ENCODE measurements at places on chromosomes 3 and 15.

DNA sequence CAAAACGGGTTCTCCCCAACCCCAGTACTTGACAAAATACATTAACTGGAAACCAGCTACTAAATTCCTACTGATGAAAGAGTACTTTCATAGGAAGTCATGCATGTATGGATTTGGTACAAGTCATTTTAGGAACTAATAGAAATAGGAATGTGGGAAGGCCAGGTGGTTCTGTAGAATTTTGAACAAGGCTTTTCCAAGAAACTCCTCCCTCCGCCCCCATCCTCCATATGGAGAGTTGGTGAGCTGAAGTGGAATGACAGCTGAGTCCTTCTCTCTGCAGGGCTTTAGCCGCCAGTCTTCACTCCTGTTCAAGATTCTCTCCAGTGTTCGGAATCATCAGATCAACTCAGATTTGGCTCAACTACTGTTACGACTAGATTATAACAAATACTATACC lies 33.2 kb downstream of the TUBGCP4 start:
- DNase-seq: no peak

GRCh38 chr3:72195895-72196294 lies 410.9 kb upstream of the PROK2 start:
- no peak for DNase-seq

GRCh38 chr15:29686445-29687203 lies 135.6 kb downstream of the TJP1 start:
- DNase-seq: no peak

- no peak for DNase-seq
Observed at GRCh38 chr3:25863011-25863415, 73.1 kb downstream of the OXSM start.

DNA sequence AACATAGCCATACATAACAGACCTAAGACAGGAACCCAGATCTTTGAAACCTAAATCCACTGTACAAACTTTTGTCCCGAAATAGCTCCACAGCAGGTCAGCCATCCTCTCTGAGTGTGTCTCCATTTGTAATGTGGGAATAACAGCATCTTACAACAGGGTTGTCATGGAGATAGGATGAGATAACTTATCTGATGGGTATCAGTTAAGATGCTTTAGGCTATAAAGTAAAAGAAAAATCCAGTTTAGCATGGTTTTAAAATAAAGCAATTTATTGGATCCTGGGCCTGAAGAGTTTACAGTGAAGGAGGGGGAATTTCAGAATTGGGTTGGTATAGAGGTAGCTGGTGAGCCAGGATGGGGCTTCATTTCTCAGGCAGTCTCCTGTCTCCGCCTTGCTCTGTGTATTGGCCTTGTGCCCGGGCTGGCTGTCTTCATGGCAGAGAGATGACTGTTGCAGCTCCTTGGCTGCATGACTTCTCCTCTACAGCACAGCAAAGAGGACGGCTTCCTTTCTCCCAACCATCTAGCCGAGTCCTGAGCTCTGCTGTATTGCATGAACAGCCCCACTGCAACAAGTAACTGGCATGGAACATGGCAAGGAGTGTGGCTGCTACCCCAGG lies 131.9 kb upstream of the PROK2 start:
- no peak for DNase-seq

GRCh38 chr3:16200411-16200810 lies 25.9 kb downstream of the GALNT15 start:
- peak; percentile 29 for DNase-seq

DNA sequence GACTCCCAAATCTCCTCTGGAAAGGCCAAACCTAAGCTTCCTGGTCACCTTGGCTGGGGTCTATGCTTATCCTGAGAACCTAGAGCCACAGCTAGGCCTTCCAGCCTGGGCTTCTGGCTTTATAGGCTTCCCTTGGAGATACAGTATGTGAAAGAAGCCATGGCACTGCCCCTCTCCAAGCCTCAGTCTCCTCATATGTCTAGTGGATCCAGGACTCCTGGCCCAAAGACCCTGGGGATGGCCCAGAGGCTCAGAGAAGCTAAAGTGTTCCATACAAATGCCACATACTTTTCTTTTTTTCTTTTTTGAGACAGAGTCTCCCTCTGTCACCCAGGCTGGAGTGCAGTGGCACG lies 8.6 kb downstream of the ACAA1 start:
- no peak for DNase-seq

DNA sequence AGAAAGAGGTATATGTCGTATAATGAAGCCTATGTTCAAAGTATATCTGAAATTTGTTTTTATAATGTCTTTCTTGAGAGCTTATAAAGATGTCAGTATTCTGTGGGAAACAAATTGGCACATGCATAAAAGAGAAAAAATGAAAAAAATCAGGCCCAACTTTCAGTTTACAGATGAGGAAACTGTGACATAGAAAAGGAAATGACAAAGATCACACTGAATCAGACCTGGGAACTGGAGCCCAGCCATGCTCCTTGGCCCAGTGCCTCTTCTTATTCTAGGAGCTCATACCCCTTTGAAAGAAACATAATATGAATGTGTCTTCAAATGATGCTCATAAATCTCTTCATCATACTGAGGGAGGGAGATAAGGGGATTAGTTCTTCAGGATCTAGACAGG lies 48.4 kb downstream of the TMEM44 start:
- DNase-seq: no peak

- DNase-seq: peak; percentile 19
Observed at GRCh38 chr15:64024172-64025050, 21.9 kb downstream of the DAPK2 start.

DNA sequence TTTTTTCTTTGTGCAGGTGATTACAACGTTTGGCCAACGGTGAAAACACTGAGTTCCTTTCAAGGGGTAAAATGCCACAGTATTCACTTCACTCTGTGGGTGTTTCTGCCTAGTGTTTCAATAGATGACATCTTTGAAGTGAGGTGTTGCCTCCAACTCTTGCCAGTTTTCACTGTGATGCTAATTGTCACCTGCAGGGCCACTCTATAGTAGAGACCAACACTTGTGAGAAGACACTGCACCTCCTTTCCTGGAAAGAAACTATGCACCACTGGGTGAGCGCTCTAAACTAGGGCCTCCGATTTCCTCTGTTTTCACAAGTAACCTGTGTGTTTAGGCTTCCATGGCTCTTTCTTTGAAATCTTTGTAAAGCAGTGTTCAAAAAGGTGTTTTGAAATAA lies 98.3 kb downstream of the THRB start:
- no peak for DNase-seq

GRCh38 chr3:45311327-45311726 lies 77.0 kb upstream of the LARS2 start:
- DNase-seq: no peak

DNA sequence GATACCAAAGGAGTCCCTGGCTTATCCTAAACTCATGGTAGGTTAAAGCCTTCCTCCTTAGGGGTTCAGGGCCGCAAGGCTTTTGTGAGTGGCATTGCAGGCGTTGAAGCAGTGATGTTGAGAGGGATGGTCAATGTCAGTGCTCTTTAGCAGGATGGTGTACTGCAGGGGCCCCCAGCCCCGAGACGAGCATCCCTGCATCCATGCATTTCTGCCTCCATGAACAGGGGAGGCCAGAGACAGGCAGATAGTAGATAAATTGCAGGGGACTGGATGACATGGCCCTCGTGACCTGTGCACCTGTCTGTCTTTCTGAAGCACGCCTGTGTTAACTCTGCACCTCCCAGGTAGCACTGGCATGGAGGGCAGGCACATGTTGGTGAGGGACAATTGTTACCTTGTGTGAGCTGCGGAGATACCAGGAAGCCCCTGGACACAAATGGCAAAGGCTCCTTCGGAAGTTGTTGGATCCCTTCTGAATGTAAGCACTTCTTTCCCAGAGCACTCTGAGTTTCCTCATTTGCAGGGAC lies 133.5 kb downstream of the SNRPN start:
- DNase-seq: no peak

- DNase-seq: no peak
Observed at GRCh38 chr15:72285402-72285801, 13.0 kb upstream of the PARP6 start.

GRCh38 chr3:89256882-89257281 lies 149.5 kb downstream of the EPHA3 start:
- no peak for DNase-seq

DNA sequence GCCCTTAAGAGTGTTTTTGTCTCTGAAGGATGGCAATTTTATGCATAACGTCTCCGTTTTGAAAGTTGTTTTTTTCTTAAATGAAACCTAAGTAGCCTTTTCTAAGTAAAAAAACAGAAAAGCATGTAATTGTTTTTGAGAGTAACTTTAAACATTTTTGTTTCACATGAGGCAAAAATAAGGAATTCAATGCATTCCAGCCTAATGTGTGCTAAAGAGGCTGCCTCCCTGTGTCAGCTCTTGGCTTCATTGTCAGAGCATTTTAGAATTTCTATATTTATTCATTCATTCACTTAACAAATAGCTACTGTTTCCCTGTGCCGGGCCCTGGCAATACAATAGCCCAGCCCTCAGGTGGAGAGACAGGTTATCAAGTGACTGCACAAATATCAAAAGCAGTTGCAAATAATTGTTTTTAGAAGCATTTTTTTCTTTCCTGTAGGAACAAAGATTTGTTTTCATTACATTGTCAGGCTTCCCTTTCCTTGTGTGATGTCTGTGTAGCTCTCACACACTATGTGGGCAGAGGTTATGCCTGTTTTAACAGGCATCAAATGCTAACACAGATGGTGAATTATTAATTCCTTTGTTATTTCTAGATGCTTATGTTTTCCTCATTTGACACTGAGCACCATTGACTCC lies 81.9 kb downstream of the CCK start:
- no peak for DNase-seq

DNA sequence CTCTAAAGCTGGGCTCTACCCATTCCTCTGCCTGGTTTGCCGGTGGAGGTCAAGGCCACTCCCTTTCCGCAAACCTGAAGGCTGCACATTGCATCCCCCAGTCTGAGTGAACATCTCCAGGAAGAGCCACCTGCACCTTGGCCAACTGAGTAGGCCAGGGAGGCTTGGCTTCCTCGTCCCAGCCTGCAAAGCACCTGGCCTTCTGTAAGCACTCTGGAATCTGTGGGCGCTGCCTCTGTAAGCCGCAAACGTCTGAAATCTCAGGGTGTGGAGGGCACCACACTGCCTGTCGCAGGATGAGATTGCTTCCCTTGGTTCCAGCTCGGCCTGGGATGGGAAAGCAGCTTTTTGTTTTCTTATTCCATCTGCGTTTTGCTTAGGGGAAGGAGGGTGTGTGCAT lies 81.3 kb downstream of the SEC22A start:
- DNase-seq: peak; percentile 63

- DNase-seq: no peak
Observed at GRCh38 chr15:81752974-81753373, 292.8 kb downstream of the MEX3B start.

DNA sequence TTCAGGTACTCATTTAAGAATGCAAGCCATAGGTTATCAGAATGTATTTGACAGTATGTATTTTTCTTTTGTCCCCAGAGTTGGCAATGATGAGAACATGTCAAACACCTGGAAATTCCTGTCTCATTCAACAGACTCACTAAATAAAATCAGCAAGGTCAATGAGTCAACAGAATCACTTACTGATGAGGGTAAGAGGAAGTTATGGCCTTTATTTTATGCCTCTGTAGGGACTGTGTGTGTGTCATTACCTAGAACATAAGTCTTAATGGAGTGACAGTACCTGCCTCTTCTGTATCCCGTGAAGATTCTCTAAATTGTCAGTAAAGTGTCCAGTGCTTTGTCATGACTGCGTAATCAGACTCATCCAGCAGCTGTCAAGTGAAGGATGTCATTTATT lies 77.5 kb downstream of the KLHL25 start:
- DNase-seq: no peak

DNA sequence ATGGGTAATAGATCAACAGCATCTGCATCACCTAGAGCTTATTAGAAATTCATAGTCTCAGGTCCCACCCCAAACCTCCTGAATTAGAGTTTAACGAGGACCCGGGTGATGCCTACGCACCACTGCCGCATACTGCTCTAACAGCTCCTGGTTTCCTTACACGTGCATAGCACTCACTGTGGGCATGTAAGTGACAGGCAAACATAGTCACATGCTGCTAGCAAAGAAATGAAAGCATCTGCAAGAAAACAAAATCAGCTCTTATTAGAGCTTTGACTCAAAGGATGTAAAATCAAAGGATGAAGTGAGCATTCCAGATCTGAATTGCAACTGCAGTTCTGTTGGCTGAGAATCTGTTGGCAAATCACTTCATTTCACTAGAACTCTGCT lies 19.1 kb upstream of the RIOX2 start:
- no peak for DNase-seq

- DNase-seq: no peak
Observed at GRCh38 chr3:66367979-66368378, 132.8 kb downstream of the LRIG1 start.

GRCh38 chr3:152175528-152175889 lies 93.2 kb upstream of the MBNL1 start:
- DNase-seq: peak; percentile 22

DNA sequence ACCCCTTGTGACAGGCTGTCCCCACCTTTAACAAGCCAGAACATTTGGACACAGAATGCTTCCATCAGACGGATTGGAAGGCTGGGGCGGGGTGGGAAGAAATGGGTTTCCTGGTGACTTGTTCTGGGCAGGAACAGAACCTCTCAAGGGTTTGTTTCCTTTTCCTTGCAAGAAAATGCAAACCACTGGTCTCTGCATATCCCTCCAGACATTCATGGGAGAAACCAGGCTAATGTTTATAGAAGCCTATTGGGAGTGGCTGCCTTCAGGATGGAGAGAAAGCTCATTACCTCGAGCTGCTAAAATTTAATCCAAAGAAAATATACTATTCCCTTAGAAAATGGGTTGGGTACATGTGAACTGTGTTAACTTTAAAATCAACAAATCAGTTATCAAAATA lies 21.9 kb downstream of the MINAR1 start:
- no peak for DNase-seq

DNA sequence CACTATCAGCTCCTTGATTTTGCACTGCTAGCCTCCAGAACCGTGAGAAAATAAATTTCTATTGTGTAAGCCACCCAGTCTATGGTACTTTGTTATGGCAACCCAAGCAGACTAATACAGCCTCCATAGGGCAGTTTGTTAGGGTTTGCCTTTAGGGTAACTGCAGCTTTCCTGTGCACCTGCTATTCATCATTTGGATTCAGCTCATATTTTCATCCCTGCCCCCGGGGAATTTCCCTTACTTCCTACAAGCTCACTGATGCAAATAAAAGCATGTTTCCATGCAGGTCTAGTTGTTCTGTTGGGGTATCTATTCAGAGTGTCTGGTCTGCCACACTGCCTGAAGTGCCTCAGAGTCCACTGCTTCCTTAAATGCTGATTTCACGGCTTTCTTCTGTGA lies 48.6 kb upstream of the ATOSA start:
- DNase-seq: no peak

- DNase-seq: peak; percentile 57
Observed at GRCh38 chr3:66110840-66111239, 72.1 kb upstream of the MAGI1 start.

DNA sequence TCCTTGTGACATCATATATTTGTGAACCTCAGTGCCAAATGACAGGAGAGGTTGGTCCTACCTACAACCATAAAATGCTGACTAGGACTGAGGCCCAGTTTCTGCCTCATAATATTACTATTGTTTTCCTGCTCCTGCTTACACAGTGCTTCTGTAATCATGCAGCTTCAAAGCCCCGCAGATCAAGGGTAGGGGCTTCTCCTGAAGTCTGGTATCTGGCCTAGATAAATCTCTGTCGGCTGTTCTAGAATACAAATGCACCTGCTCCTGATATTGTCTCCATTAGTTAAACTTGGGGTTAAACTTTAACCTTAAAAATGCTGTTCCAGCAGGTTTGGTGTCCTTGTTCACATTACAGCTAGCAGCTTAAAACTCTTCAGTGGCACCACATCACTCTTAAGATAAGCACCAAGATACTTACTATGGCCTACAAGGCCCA lies 552.4 kb downstream of the TUSC7 start:
- DNase-seq: no peak

- peak; percentile 36 for DNase-seq
Observed at GRCh38 chr3:81218023-81218422, 543.4 kb downstream of the GBE1 start.
